Activated T-helper 1 cell treated with anti-CD3 and anti-CD28 coated beads, Interleukin-2, amount 50 U/mL, for 16 hours (primary cell): ENCODE measurements at places on chromosomes 5 and 9.

DNA sequence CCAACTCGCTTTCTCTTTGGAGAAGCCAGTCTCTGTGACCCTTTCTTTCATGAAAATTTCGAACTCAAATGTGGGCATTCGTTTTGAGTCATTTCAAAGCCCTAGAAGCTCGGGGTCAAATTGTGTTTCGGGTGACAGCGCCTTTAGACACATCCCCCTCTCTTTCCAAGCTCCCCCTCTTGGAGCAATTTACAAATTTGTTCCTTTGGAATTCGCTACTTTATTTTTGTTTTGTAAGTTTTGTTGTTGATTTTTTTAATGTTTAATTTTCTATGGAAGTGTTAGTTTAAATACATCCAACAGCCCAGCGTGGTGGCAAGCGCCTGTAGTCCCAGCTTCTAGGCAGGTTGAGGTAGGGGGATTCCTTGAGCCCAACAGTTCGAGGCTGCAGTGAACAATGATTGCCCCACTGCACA is 4.6 kb upstream of the BARX1 start:
- DNase-seq: no peak

- no peak for DNase-seq
Observed at GRCh38 chr9:28120184-28120583, 546.9 kb upstream of the C9orf72 start.

- DNase-seq: no peak
Observed at GRCh38 chr9:98248737-98249474, 6.5 kb downstream of the TBC1D2 start.

GRCh38 chr9:104765138-104765537 is 1.2 kb downstream of the NIPSNAP3B start:
- DNase-seq: no peak

DNA sequence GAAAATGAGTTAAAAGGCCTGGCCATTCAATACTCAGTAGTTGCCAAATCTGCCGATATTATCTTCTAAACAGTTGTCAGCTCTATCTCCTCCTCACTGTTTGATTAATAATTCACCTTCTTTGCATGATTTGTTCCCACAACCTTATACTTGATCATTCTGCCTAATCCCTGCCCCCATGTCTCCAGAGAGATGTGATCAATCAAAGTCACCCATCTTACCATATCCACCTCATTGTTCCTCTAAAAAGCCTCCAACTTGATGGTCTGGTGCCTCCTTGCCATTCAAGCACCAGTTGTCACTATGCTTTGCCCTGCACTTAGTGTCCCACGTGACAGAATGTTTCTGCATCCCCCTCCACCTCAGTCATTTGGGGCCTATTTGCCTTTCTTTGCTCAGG is 41.3 kb downstream of the KIAA1958 start:
- no peak for DNase-seq

GRCh38 chr9:107982001-107982400 is 492.4 kb upstream of the KLF4 start:
- DNase-seq: no peak

DNA sequence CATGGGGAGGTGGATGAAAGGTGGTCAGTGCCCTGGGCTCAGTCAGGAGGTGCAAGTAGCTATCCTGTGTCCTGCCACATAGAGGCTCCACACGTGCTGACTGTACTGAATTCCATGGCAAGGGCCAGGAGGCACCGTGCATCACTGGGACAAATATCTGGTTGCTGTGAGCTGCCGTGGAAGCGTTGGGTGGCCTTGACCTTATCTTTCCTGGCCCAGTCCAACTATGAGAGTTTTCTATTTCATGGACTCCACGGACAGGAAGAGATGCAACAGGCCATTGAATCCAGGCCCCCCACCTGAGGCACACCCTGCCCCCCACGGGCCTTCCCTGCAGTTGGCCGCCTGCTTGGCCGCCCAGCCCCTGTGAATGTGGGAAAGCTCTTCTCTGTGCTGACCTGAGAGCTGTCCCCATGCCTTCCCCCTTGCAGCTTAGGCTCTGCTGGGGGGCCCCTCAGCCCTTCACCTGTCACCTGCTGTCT is 1.7 kb downstream of the GRHPR start:
- no peak for DNase-seq

DNA sequence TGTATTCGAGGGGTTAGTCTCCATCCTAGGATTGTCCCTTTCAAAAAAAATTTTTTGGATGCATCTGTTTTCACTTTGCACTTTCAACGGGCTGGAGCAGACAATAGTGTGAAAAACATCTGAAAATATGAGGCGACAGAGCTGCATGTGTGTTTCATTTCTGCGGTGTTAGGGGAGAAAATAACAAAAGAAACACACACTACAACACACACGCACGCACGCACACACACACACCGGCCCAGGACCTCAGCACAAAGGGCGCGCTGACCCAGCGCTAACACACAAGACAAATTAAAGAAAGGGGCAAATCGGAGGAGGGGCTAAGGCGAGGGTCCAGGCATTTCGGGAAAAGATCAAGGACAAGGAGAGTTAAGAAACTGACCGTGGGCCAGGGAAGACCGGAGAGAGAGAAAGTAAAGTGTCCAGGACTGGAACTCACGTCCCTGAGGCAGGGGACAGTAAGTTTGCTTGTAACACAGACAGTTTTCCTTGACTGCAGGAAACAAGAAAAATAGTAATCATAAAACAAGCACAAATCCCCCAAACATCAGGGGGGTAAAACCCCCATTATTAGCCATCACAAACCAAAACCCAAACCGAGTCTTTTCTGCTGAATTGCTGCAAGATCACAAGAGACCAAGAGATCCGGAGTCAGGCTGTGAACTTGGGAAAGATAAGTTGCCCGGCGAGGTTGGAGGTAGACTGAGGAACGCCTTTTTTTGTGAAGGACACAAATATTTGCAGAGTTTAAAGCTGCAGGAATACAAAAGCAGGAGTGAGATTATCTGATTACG is 302.1 kb downstream of the PARP8 start:
- DNase-seq: no peak
